ENCODE measurements at places on chromosomes 1 and 21. TPM values are rescaled to one million over a fixed set of nuclear protein-coding genes. Genes with fewer than 3 reads are reported as not detected.

The HUNK gene
- 6.3 TPM for polyA plus RNA-seq

The CRP gene
- polyA plus RNA-seq = not detected

The CHI3L1 gene
- polyA plus RNA-seq = 0.64 TPM

The PIGC gene
- polyA plus RNA-seq = 26.2 TPM

The DNAJC8 gene
- polyA plus RNA-seq = 79.6 TPM

The MYOG gene
- 324 TPM for polyA plus RNA-seq

The PGM1 gene
- 61.7 TPM for polyA plus RNA-seq

The LGR6 gene
- polyA plus RNA-seq = 1.8 TPM

The MKNK1 gene
- 20.1 TPM for polyA plus RNA-seq

The TRIM63 gene
- 26.1 TPM for polyA plus RNA-seq

The IVL gene
- 6.0 TPM for polyA plus RNA-seq

The RGS16 gene
- polyA plus RNA-seq = 10.5 TPM

The FCRL1 gene
- polyA plus RNA-seq = 0.55 TPM

The BTBD8 gene
- 3.9 TPM for polyA plus RNA-seq

The CASQ1 gene
- polyA plus RNA-seq = 632 TPM

The NBPF3 gene
- polyA plus RNA-seq = 6.1 TPM

The RGS8 gene
- polyA plus RNA-seq = not detected

DNA sequence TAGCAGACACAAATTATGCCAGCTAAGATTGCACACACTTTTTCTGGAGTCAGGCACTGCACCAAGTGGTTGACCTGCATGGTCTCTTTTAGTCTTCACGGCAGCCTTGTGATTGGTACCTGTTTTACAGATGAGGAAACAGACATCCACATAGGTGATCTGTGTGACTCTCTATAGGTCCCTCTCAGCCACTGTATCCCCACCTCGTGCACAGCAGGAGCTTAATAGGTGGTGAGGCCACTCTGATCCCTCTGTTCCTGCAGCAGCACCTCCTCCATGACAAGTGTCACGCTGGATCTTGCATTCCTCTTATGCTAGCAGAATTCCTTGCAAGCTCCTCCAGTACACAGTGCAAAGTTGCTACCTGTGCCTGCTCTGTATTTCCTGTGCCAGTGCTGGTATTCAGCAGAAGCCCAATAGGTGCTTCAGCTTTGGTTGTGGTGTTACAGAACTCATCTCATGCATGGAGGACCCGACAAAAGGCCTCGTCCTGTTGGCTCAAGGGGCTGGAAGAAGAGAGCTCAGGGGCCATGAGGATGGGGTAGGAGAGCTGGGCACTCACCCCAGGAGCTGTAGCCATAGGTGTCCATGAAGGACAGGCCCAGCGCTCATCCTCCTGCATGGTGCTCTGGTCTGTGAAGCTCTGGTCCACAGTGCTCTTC is 546.7 kb downstream of the PTPRU start:
- DNase-seq = no peak

- DNase-seq = no peak
Measured at GRCh38 chr1:42979896-42980800, 21.5 kb upstream of the SLC2A1 start.

DNA sequence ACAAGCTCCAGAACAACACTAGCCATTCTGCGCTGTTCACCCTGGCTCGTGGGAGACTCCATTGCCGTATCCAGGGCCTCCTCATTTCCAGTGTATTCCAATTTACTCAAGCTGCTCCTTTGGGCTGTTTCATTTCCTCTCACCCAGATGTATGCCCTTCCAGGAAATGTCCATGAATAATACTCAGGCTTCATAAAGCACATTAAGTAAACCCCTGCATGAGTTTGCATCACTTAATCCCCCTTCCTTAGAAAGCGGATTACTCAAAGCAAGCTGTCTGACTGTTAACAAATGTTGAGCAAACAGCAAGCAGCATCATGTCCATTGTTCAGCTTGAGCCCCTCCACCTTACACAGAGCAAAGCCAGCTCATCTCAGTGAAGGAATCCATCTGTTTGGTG is 403.6 kb upstream of the PBX1 start:
- DNase-seq = no peak

DNA sequence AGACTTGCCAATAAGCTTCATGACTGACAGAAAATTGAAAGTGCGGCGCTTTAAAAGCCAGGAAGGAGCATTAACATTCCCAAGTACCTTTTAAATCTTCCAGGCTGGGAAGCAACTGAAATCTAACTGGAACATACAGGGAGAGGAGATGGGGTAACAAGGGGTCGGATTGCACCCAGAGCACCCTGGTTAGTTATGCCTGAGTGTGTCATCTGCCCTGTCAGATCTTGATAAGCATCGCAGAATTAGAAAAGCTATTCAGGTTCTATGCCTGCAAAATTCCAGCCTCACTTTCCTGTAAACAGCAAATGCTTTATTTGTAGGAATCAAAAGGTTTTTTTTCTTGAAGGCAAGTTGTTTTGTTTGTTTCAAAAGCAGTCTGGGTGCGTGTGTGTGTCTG is 58.5 kb downstream of the SERBP1 start:
- DNase-seq = no peak

DNA sequence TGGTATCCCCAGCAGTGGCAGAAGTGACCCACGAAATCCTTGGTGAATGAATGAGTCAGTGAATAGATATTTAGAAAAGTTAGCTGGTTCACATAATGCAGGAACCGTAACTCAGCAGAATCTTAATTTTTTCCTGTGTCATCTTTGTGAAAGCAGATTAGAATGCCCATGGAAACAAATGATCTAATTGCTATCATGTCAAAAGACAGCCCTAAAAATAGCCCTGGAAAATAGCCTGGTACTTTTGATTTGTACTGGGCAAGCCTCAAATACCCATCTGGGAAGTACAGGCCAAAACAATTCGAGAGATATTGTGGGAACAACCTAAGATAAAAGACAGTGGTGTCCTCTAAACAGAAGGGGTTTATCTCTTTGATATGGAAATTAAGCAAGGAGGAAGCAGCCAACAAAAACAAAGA is 21.1 kb downstream of the FYB2 start:
- no peak for DNase-seq

DNA sequence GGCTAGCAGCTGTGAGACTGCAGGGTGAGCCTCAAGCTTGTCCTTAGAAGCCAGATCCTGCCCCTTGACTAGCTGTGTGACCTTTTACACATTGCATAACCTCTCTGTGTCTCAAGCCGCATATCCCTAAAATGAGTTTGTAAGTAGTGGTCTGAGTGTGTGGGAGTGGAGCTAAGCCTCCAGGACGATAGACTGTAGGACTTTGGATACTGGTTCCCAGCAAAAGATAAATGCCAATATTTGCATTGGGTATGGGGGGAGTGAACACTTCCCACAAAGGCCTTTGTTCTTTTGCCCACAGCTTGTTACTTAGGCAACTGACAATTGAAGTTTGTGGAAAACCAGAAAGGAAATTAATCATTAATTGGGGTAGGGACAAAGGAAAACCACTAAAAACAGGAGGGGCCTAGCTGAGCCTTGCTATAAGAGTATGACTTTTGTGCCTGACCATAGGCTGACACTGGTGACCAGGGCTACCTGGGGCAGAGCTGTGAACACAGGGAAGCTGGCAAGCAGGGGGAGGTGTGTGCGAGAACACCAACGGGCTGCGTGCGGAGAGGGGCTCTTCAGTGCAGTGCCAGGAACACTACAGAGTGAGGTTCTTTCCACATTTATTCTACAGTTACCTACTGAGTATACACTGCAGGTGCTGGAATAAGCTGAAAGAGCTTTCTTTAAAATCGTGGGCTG is 102.4 kb upstream of the ETV3 start:
- no peak for DNase-seq

GRCh38 chr1:246698466-246699094 is 25.6 kb upstream of the SCCPDH start:
- DNase-seq = no peak

GRCh38 chr1:26408604-26409003 is 2.0 kb upstream of the LIN28A start:
- DNase-seq = peak; percentile 91

- DNase-seq = no peak
Measured at GRCh38 chr1:209227171-209227570, 356.3 kb upstream of the CAMK1G start.

- no peak for DNase-seq
Measured at GRCh38 chr1:8330271-8331125, 12.6 kb downstream of the SLC45A1 start.

GRCh38 chr1:208598021-208598420 is 353.8 kb upstream of the PLXNA2 start:
- DNase-seq = no peak

GRCh38 chr1:27351541-27352107 is 9.8 kb downstream of the SYTL1 start:
- DNase-seq = no peak

DNA sequence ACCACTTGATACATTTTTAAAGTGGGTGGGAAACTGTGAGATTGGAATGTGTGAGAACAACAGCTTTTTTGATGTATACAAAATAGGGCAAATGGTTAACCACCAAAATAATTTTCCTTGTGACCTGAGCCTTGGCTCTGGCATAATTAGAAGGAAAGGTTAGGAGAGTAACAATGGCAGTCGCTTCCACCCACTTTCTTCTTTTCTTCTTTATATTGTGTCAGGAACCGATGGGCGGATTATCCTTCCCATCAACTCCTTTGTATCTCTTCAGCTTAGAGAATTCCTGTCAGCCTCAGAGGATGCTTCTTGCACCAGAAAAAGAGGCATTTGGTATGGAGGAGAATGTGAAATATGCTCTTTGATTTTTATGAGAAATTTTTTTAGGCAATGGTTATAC is 90.6 kb downstream of the SDCCAG8 start:
- DNase-seq = no peak

- no peak for DNase-seq
Measured at GRCh38 chr1:33819913-33820311, 44.0 kb upstream of the HMGB4 start.

GRCh38 chr1:163178628-163179027 is 24.1 kb downstream of the RGS5 start:
- no peak for DNase-seq

DNA sequence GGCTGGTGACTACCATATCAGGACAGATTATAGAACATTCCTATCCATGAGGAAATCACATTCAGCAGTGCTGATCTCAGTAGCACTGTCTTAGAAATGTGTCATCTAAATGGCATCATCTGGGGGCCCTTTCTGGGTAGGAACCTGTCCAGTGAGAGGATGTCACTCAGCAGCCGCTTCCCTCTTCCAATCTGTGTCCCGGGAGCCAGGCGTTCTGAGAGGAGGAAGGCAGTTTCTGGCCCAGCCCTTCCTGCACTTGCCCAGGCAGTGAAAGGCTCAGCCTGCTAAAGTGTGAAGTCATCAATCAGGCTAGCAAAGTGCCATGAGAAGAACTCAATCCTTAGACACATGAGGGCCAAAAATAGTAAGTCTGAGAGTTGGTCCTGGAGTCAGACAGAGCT is 25.6 kb downstream of the RAB4A start:
- peak; percentile 12 for DNase-seq

GRCh38 chr1:7680207-7680954 is 90.7 kb upstream of the VAMP3 start:
- DNase-seq = peak; percentile 72

DNA sequence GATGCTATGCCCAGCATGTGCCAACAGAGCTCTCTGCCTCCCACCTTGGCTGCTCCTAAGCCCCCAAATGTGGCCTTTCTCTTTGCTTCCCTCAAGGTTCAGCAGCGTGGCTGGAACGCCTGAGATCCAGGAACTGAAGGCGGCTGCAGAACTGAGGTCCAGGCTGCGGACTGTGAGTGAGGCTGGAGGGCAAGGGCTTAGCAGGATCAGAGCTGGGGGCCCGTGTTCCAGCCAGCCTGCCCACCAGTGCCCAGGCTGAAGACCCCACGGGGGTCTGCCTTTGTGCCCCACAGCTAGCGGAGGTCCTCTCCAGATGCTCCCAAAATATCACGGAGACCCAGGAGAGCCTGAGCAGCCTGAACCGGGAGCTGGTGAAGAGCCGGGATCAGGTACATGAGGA is 14.6 kb downstream of the IKBKE start:
- no peak for DNase-seq

DNA sequence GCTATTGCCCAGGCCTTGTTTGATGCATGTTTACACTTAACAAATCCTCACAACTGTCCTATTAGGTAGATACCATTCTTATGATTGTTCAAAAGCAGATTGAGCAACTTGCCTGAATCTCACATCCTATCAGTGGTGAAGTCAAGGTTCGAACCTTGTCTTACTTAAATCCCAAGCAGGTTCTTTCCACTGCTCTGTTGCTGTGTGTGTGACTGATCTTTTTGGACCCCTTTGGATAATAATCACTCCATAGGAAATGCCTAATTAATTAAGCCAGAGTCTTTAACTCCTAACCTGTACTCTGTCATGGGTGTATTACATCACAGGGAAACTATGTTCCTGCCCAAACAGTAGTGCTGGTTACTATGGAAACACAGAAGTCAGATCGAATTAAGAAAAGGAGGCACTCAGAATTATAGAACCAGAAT is 84.2 kb downstream of the SPATA46 start:
- peak; percentile 8 for DNase-seq

- no peak for DNase-seq
Measured at GRCh38 chr1:15640667-15641066, 23.4 kb downstream of the DDI2 start.

DNA sequence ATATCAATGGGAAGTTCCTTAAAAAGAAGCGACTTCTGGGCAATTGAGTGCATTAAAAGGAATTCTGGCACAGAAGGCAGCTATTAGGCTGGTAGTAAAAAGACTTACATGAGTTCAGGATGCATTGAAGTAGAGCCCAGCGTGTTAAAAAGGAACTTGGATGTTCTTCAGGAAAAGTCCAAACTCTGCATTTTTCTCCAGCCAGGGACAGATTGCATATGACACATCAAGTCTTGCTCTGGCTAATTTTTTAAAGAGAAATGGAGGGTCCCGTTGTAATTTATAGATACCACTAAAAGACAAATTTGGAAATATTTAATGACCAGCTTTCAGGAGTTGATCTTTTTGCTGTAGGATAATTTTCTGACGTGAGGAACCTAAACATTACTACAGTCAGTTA is 1.2 kb downstream of the TPRG1L start:
- no peak for DNase-seq

- DNase-seq = no peak
Measured at GRCh38 chr1:165647970-165648369, 16.9 kb downstream of the MGST3 start.
